Fibroblast of lung (primary cell): ENCODE measurements at places on chromosomes 7 and 10. TPM values are rescaled to one million over a fixed set of nuclear protein-coding genes. Genes with fewer than 3 reads are reported as not detected.

UCMA gene
- total RNA-seq: not detected in 2 replicates

TEX36 gene
- total RNA-seq: not detected in 2 replicates

MEPCE gene
- 24.4 and 26.6 TPM in 2 replicates for total RNA-seq

MARCHF5 gene
- 13.4 and 17.3 TPM in 2 replicates for total RNA-seq

ACBD5 gene
- 22.3 and 29.6 TPM in 2 replicates for total RNA-seq

ASAH2 gene
- 0.51 and 0.99 TPM in 2 replicates for total RNA-seq

TMEM196 gene
- not detected in 2 replicates for total RNA-seq

ANK3 gene
- 0.50 and 1.3 TPM in 2 replicates for total RNA-seq

KEL gene
- total RNA-seq: under 0.01 TPM in 1 of 2 replicates, not detected in the other

MEIG1 gene
- total RNA-seq: 0.26 and 0.33 TPM in 2 replicates

AMZ1 gene
- total RNA-seq: 0.26 and 0.33 TPM in 2 replicates

DNA sequence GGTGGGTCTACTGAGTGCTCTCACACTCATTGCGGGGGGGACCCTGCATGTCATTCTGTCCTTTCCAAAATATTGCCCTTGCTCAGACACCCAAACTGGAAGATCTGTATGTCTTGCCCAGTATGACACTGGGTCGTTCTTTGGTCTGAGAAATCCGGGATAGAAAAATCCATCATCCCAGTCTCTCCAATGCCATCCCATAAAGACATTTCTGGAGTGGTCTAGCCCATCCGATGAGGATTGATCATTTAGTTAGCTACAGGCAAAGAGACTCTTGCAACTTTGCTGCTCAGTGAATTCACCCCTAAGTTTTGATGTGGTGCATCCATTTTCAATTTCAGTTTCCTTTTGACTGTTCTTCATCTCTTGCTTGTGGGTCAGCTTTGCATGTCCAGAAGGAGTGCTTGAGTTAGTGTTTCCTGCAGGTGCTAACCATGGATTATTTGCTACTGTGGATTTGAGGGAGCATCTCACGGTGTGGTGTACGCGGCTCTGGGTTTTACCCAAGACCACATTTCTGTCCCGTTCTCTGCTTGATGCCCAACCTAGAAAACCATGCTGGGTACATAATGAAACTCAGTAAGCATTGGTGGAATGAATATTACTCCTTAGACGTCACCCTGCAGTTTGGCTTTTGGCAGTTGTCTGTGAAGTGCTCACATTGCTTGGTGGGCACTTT lies 247.0 kb upstream of the MKI67 start:
- no peak for DNase-seq

DNA sequence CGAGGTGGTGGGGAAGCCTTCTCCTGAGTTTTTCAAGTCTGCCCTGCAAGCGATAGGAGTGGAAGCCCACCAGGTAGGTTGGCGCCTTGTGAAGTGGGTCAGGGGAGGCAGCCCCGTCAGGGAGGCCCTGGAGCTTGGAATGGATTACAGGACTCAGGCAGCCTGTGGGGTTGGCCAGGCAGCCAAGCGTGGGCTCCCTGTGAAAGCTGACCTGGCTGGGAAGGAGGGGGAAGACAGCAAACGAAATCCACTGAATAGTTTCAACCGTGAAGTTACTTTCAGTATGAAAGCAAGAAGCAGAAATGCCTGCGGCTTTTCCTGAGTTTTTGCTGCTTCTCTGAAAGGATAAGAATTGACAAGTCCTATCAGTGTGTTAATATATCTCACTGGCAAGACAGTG lies 36.4 kb downstream of the LHPP start:
- no peak for DNase-seq

DNA sequence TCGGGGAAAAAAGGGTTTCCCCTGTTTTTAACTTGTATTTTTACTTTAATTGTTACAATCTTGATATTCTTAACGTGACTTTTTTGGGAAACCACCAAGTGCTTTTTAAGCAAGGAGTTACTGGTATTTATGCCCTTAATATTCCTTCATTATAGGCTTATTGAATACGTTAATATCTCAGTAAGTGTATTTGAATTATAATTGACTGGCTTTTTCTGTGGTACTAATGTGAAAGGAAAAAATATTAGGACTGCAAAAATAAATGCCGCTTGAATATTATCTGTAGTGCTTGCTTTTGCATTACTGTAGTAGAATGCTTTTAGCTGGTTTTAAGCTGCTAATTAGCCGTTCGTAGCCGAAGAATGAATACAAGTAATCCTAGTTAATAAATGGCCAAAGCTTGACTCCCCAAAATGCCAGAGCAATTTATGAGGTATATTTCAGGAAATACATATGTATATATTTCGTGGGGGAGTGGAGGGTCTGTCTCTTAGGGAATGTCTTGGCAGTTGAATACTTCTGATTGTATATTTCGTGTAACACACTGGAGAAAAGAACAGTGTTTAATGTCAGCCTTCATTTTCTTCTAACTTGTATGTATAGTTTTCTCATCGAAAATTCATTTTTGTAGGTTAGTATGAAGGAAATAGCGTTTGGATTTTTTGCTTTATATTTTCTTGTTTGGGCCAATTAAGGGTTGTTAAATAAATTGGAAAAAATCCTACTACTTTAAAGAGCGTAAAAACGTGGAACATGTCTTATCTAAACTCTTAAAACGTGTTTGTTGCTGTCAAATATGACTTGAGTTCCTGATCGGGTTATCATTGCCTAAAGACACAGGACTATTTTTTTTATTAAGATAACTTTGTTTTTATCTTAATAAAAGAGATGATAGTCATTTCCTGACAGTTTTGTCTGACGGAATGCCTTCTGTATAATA lies 1.5 kb downstream of the PDCD4 start:
- no peak for DNase-seq

GRCh38 chr10:49831352-49832035 lies 69.4 kb upstream of the OGDHL start:
- peak; percentile 74 for DNase-seq

GRCh38 chr7:142338633-142339501 lies 81.0 kb upstream of the PRSS58 start:
- no peak for DNase-seq

- DNase-seq: no peak
Observed at GRCh38 chr10:6011558-6011957, 34.2 kb upstream of the IL15RA start.

- no peak for DNase-seq
Observed at GRCh38 chr7:146635205-146636032, 518.8 kb downstream of the CNTNAP2 start.

DNA sequence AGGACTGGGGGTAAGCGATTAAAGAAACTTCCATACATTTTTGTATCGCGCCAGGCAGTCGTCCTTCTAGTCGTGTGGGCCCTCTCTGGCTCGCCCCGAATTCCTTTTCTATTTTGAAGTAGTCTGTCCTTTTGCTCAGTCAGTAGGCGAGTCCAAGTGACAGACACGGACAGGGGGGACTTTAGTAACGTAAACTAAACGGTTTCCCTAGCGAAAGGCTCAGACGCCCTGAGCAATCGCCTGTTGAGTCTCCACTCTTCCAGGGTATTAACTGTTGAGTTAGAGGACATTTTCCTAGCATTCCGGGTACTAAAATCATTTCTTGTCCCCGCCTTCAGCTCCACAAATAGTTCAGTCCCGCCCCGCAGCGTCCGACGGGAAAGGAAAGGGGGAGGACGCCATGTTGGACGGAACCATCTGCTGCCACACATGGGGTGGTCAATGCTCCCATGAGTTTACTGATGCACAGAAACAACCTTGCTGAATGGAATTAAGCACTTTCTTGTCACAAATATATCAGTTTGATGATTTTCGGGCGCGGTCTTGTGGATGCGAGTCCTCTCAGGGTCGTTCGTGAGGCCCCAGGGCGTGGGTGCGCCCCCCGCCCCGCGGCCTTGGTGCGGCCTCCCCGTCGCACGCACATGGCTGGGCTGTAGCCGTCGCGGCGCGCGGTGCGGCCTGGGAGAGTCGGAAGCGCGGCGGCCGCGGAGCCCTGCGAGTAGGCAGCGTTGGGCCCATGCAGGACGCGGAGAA lies at the start of gene EIF3B:
TSS of gene EIF3B (plus strand) at position 642 of the 753 bp plus-strand sequence. CDS start at position 737, 95 bp downstream.
- DNase-seq: peak; percentile 93

DNA sequence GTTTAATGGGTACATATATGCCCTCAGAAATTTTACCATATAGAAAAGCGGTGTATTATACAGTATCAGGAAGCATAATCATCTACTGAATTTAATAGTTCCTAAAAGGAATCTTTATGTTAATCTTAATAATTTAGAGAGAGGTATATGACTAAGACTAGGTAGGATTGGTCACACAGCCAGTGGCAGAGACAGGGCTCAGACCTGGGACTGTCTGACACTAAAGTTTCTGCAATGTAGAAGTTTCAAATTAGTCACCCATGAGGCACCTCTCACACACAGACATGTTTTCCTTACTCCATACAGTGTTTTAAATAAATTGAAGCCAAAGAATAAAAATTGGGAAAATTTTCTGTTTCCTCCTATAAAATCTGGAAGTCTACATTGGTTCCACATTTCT lies 72.8 kb upstream of the ADRA2A start:
- DNase-seq: no peak

GRCh38 chr7:55105952-55106351 lies 87.1 kb downstream of the EGFR start:
- DNase-seq: no peak

- no peak for DNase-seq
Observed at GRCh38 chr10:93718937-93719725, 16.7 kb upstream of the FRA10AC1 start.

DNA sequence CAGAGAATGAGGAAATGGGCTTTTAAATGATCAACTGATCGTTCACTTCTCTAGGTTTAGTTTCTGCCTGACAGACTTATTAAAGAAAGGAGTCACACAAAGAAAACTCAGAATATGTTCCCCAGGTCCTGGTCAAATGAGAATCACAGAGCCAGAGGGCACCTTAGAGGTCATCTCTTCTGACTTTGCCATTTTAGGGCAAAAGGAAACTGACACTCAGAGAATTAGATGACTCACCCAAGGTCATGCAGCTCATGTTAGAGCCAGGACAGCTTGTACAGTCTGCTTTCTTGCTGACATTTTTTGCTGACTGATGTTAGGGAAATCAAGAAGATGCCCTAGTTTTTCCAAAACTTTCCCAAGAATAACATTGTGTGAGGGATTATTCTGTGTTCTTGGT lies 312.7 kb upstream of the SP8 start:
- no peak for DNase-seq

GRCh38 chr10:66637273-66638036 lies 288.4 kb upstream of the LRRTM3 start:
- DNase-seq: peak; percentile 10

GRCh38 chr7:131097662-131098376 lies 229.9 kb upstream of the MKLN1 start:
- DNase-seq: no peak

- no peak for DNase-seq
Observed at GRCh38 chr7:135337977-135338550, 104.4 kb downstream of the STRA8 start.

DNA sequence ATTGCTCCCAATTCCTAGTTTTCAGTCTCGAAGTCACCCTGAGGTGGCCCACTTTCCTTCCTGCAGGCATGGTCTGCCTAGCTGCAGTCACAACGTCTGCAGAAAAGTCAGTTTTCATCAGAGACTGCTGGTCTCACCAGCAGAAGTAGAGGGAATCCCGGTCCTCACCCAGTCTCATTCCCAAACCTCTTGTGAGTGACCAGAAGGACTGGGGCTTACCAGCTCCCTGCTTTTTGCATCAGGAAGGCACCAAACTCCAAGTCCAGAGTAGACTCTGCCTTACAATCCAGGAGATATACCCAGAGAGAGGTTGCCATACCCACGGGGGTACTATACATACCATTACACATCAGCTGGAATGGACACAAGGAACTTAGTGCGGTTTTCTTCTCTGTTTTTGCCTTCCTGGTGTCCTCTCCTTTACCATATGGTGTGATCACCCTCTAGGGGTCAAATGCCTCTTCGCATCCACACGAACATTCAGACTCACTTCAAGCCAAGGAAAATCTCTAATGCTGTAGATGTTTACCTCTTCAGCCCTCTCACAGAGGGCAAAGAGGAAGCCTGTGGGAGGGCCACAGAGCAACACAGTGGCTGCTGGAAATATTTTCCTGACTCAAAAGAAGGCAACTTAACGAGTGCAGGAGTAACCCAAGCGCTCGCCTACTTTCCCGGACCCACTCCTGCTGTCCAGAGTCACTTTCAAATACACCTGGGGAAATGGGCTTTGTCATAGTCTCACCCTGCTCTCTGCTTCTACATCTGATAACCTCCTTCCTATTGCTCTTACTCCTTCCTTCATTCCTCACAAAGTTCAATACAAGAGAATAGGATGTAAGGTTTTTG lies 220.9 kb downstream of the C7orf25 start:
- DNase-seq: peak; percentile 51

DNA sequence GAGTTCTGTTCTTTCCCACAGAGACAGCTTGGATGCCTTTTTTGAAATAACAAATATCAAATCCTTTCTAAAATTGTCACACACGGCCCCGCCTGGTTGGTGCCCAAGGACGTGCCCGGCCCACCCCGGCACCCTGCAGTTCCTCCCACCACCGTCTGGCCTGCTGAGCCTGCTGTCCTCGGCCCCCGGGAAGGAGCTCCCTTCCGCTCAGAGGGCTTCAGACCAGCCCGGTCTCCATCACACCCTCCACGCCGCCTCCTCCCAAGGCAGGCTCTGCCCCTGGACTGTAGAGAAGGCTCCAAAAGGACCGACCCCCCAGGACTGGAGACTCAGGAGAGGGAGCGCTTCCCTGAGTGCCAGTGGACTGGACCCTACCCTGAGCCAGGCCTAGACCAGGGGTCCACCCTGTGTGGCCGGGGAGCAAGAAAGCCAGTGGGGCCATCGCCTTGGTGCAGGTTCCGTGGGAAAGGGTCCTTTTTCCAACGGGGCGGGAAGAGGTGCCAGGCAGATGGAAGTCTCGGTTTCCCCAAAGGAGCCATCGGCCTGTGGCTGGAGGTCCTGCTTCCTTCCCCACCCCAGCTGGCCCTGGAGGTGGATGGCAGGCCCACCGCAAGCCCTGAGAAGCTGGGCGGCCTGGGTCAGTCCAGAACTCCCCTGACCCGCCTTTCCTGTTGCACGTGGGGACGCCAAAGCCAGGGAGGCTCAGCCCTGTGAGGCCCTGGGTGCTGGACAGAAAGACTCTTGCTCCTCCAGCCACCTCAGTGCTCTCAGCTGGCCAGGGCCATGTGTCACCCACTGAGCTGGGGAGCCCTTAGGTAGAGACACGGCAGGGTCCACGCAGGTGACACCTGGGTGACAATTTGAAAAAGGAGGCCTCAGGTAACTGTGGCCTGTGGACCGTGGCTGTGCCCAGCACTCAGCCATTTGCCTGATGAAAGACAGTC lies 69.8 kb downstream of the PWWP2B start:
- no peak for DNase-seq

DNA sequence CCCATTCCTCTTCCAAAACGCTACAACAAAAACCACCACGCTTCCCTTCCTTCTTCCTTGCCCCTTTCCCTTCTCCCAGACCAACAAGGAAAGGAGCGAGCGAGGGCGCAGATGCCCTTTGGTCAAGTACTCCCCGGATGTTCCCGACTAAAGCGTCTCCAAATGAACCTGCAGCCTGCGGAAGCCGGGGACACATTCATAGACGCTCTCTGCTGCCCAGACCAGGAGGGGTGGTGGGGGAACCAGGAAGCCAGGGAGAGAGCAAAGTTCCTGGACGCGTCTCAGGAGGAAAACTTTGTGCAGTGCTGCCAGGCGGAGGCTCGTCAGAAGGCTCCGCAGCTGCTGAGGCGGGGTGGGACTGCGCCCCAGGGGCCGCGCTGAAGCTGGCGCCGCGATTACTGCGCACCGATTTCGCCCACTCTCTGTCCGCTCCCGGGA lies 754 bp downstream of the SEMA3D start:
- DNase-seq: peak; percentile 68

GRCh38 chr7:121023194-121023593 lies 34.7 kb downstream of the CPED1 start:
- DNase-seq: no peak
